ENCODE measurements at places on chromosomes 5 and 9.

DNA sequence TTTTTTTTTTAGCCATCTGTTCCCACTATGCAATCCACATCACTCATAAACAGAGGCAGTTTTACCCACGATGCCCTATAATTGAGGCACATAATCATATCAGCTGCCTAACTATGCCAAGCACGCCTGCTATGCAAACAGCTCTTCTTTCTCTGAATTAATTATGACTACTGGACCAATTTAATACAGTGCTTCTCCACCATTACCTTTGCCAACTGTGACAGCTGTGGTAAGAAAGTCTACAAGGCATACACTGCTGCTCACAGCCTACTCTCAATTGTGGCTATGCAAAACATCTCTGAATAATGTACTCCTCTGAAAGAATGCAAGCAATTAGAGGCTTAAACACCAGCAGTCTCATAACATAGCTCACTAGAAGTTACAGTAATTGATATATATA lies 97.1 kb downstream of the DTWD2 start:
- no peak for DNase-seq

- no peak for DNase-seq
Observed at GRCh38 chr9:93958121-93958818, 3.1 kb upstream of the BARX1 start.

- no peak for DNase-seq
Observed at GRCh38 chr9:75960551-75960950, 70.1 kb downstream of the PCSK5 start.

DNA sequence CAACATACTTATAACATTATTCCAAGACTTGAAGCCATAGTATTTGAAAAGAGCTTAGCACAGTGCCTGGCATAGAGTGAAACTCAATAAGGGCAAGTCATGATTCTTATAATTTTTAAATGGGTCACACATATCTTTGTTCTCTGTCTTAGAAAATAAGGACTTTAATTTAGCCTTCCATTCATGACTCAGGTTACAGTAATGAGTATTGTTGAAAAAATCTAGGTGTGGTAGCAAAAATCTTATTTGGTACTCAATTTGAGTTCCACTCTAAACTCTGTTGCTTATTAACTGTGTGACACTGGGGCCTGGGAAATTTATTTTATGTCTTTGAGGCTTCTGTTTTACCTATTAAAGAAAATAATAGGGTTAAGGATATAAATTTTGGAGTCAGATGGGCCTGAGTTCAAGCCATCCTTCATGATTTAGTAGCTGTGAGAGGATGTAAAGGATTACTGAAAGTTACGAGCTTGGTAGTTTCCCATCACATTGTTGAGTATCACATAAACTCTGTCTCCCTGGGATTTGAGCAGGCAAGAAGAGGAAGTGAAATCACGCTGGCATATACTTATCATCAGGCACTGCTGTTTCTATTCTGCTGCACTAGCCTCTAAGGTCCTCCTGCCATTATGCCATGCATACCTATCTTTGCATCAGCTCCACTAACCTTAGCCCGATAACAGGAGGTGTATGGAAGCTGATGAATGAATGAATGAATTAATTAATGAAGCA lies 1.5 kb downstream of the SPINK9 start:
- DNase-seq, result no peak

Measured in stimulated activated CD8-positive, alpha-beta memory T cell treated with anti-CD3 and anti-CD28 coated beads, Interleukin-4, amount 100 ng/mL, for 1 hour (primary cell).